ENCODE measurements at places on chromosomes 3 and 15.

- DNase-seq = no peak
Measured at GRCh38 chr3:110929816-110930215, 141.8 kb upstream of the NECTIN3 start.

- DNase-seq = no peak
Measured at GRCh38 chr3:44109771-44110361, 131.8 kb upstream of the TOPAZ1 start.

- DNase-seq = peak; percentile 36
Measured at GRCh38 chr3:41960826-41961750, 815 bp downstream of the ULK4 start.

- DNase-seq = no peak
Measured at GRCh38 chr3:188801393-188801792, 370.4 kb upstream of the TPRG1 start.

- no peak for DNase-seq
Measured at GRCh38 chr3:110059431-110059830, 722.1 kb upstream of the DPPA4 start.

DNA sequence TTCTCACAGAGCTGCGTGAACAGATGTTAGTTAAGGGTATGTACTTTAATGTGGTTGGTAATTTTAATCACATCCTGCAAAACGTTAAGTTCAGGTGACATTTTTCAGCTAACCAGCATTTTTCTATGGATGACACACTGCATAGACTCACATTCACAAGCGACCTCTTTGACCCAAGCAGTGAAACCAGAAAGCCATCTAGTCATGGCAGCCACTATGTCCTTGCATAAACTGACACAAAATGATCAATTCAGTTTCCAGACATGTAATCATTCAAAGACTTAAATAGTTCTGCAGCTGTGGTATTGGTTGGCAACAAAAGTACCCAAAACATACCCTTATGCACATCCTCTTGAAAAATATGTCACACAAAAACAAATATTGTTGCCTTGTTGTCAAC is 7.4 kb upstream of the CAPN7 start:
- no peak for DNase-seq

GRCh38 chr3:15542614-15543013 is 21.1 kb upstream of the COLQ start:
- no peak for DNase-seq

GRCh38 chr15:40598672-40599071 is 4.6 kb downstream of the KNL1 start:
- no peak for DNase-seq

DNA sequence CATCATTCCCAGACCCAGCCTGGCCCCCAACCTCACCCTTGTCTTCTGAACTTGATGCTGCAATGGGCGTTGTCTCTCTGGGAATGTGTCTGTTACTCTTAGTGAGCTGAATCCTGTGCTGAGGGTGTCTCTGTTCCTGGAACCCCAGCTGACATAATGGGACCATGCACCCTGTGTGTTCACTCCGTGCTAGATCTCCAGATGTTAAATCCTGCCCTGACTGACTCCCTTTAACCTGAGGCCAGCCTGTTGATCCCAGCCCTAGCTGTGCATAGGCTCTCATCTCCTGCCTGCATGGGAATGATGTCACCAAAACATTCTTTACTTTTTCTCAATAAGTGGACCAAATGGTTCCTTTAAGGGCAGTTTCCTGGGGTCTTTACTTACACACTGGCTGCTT is 48.0 kb upstream of the UMPS start:
- DNase-seq = no peak

- no peak for DNase-seq
Measured at GRCh38 chr3:41464401-41464800, 265.1 kb downstream of the CTNNB1 start.

- DNase-seq = peak; percentile 84
Measured at GRCh38 chr3:131026321-131027151, at the start of the genes ASTE1 and NEK11. Gene ASTE1, minus strand, starts transcription at chr3:131026825. Its CDS starts 1,519 bp downstream, at chr3:131025306. Gene NEK11, plus strand, starts transcription at chr3:131026877. Its CDS starts 2,832 bp downstream, at chr3:131029709.

GRCh38 chr3:19811689-19812088 is 122.3 kb downstream of the EFHB start:
- DNase-seq = no peak

DNA sequence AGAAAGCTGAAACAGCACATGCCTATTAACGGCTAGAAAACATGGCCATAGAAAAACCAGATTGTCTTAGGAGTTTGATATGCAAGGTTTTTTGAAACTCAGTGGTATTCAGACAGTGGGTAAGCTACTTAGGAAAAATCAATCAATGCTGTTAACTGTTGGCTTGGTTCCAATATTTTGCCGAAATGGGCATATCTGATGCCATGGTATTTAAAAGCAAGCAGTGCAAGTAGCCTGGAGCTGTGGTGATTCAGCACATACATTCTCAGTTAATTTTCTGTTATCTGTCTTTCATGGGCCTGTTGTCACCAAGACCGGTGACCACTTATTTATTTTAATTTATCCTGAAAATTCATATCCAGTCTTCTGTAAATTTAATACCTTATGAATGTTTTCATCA is 17.3 kb upstream of the SUCNR1 start:
- DNase-seq = no peak

GRCh38 chr15:65912235-65912634 is 42.9 kb downstream of the RAB11A start:
- no peak for DNase-seq

DNA sequence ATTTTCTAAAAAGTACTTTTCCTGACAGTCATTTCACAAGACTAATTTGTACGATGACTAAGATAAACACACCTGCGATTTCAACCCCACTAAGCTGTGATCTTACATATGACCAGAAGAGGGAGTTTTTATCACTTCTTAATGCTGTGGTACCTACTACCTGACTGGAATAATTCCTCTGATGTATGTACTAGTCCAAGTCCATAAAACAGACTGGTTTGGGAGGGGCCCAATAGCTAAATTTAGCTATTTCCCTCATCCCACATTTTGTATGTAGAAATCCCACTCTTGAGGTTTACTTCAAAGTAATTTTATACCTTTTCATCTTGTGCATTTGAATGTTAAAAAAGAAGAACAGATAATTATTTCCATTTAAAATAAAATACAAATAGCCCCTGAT is 49.7 kb upstream of the SCAANT1 start:
- DNase-seq = no peak

GRCh38 chr3:185680231-185680630 is 94.1 kb downstream of the SENP2 start:
- no peak for DNase-seq

DNA sequence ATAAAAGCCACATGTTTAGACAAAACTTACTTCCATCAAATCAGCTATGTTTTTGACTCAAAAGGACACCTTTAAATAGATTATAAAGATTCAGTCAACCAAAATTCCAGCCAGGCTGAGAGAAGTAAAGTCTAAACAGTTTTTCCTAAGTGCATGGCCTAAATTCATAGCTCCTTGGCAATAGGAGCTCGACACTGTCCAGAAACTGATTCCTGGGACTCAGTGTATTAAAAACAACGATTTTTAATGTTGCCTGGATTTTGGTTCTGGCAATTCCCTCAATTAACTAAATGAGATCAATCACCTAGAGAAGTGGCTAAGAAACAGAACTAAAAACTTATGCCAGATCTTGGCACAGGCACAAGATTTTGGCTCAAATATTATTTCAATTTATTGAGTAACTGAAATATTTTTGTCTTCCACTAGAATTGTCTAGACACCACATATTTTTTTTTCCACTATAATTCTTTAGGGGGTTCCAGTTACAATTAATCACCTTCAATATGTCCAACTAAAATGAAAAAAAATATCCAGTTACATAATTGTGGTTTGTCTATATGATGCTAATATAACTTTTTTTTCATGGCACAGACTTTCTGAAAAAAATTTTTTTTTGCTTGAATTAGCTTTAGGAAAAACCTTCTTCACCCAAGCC is 135.9 kb downstream of the TFDP2 start:
- no peak for DNase-seq

- no peak for DNase-seq
Measured at GRCh38 chr3:37635251-37635650, 226.4 kb upstream of the CTDSPL start.

DNA sequence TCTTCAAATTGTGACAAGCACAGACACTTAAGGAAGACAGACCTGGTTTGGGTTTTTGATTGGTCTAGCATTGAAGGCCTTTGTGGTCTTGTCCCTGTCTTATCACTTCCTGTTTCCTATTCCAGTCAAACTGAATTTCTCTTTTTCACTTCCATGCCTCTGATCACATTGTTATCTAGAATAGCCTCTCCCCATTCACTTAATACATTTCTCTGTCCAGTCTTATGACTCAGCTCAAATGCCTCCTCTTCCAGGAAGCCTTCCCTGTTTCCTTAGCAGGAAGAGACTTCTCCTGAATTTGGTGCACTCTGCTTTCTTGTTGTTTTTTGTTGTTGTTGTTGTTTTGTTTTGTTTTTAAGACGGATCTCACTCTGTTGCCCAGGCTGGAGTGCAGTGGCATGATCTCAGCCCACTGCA is 45.5 kb downstream of the LIMD1 start:
- no peak for DNase-seq

- DNase-seq = no peak
Measured at GRCh38 chr3:156260331-156260730, 140.0 kb downstream of the KCNAB1 start.

DNA sequence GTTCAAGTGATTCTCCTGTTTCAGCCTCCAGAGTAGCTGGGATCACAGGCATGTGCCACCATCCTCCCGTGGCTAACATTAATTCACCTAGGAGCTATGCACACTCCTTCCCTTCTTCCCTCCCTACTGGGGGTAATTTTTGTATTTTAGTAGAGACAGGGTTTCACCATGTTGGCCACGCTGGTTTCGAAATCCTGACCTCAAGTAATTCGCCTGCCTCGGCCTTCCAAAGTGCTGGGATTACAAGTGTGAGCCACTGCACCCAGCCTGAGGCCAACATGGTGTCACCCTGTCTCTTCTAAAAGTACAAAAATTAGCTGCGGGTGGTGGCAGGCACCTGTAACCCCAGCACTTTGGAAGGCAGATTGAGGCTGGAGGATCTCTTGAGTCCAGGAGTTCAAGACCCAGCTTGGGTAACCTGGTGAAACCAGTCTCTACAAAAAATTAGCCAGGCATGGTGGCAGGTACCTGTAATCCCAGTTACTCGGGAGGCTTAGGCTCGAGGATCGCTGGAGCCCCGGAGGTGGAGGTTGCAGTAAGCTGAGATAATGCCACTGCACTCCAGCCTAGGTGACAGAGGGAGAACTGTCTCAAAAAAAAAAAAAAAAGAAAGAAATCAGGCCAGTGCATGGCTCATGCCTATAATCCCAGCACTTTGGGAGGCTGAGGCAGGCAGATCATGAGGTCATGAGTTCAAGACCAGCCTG is 6.1 kb downstream of the RNU5B-1 start:
- DNase-seq = no peak

DNA sequence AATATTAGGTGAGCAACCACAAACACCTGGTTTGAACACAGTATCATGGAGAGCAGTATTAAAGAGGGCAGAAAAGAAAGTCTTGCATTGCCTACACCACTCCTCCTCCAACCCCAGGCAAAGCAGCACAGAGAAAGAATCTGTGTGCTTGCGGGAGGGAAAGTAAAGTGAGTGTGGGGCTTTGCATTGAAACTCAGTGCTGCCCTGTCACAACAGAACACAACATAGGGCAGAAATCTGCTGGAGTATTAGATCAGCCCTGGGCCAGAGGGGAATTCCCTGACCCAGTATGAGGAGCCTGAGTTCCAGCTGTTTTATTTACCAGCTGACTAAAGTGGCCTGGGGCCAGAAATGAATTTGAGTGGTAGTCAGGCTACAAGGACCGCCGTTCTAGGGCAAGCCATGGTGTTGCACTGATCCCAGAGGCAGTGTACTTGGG is 75.5 kb downstream of the SPATA16 start:
- DNase-seq = no peak

DNA sequence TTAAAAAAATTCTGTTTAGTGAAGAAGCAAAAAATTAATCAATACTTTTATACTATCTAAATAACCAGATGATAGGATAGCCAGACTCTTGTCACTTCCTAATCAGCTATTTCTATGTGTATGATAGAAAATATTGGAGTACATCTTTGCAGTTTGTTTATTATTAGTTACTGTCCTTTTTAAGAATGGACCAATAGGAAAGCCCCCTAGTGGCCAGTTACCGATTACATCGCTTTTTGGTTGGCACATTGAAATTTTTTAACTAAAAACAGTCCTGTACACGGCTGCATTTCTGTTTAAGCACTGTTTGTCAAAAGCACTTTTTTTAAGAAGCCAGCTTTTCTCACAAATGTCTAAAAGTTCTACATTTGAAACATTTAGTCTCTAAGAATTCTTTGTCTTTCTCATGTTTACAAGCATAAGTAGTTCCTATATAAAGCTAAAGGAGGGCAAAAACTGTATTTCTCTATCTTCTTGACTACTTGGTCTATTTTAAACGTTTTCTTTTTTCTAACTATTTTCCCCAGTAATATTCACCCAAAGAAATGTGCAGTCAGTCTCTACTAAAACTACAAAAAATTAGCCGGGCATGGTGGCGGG is 253.2 kb upstream of the LRTM1 start:
- no peak for DNase-seq

GRCh38 chr3:42510325-42510724 is 7.9 kb downstream of the VIPR1 start:
- DNase-seq = no peak

GRCh38 chr3:48709051-48709461 is 8.0 kb downstream of the IP6K2 start:
- no peak for DNase-seq

DNA sequence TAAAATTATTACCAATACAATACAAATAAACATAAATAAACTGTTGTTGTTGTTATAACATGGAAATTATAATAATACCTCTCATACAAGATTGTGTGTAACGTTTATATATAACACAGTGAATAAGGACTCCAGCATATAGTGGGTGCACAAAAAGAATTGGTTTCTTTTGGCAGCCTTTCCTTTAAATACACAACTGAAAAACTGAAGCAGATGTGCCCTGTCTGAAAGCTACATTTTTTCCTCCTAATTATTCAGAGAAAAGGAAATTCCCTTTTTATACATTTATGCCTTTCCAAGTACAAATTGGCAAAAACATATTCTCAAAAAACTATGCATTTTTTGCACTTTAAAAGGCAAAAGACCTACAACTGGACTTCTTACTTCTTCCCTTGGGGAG is 928.9 kb upstream of the NR2F2 start:
- DNase-seq = no peak

DNA sequence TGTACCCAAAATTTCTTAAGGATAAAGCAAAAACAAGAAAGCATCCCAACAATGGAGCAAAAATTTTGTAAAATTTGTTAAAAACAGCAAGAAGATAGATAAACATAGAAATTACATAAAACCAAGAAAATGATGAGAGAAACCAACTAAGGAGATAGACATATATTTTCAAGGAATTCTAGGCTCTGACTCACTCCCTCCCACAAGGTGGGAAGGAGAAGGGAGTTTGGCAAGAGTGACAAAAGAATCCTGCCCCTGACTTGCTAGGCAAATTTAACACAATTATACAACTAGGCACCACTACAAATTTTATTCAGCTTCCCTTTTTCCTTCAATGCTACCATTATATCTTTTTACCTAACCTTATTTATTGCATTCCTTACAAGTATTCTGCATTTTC is 70.9 kb downstream of the MYO9A start:
- no peak for DNase-seq

GRCh38 chr3:4680871-4681300 is 187.7 kb downstream of the ITPR1 start:
- no peak for DNase-seq

Data from activated CD4-positive, alpha-beta T cell treated with anti-CD3 and anti-CD28 coated beads for 1 hour (primary cell).